ENCODE measurements at places on chromosomes 12 and 14.

DNA sequence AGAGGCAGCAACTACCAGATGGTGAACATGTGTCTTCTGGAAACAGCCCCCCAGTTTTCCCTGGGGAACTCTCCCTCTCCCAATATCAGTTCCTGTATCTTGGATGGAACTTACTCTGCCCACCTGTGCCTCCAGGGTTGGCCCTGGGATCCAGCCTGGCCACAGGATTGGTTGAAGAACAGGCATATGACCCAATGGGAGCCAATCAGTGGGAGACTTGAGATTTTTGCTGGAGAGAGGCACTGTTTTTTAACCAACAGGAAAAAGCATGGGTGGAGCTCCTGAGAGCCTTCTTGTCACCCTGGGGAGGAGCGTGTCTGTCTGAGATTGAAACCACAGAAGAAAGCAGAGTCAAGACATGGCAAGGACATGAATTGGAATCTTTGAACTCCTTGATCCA, 33.6 kb upstream of the COX6A1 start:
- DNase-seq = no peak

DNA sequence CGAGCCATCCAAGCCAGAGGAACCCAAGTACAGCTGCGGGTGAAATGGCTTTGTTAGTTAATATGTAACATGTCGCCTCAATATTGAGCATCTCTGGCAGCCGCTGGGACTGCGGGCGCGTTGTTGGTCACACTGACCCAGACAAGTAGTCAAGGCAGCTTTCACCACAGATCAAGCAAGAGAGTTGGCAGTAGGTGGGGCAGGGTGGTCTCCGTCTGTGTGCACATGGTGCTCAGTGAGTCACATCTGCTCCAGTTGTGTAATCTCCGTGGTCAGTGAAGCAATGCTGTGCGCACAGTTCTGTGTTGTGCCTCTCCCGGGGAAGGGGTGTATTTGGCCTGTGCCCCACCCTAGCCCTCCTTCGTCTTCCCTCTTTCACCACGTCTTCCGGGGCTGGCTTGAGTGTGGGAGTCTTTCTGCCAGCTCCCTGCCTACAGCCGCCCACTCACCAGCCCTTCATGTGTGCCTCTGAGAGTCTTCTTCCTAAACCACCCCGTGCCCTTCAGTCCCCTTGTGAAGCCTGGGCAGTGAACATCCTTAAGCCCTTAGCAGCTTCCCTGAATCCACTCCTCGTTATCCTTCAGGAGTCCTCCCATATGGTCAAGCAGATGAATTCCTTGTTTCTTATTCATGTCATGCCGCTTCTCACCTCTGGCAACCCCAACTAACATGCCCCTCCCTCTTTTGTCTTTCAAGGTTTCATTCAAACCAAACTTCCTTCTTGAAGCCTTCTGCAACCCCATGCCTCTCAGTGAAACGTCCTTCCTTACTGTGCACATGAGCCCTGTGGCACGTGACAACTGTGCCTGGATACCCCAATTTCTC, 242.1 kb downstream of the CACNA1C start:
- DNase-seq = peak; percentile 81

DNA sequence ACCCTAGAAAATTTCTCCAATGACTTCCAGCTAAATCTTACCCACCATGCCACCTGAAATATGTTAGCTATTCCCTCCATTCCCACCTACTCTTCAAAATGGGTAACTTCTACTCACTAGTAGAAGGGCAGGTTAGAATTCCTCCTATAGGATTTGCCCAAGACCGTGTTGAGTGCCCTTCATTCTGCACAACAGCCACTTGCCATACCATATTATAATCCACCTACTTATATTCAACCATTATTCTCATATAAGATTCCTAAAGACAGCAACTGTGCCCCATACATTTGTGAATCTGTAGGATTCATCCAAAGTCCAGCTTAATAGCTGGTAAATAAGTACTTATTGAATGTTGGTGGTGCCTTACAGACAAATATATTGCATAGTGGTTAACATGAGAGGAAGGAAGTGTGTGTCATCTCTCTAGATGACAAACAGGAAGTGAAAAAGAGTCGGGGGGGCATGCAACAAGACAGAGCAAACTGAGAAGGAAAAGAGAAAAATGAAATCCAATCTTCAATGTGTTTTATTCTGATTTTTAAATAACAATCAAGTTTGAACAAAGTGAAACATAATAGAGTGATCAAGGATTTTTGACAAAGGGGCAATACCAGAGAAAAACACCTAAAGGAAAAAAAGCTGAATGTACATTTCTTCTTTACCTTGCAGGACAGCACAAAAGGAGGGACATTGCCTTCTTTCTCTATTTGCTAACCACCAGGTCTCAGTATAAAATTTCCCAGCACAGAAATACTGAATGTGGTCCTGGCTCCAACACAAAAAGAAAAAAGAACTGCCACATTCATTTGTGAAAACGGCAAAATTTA, 389.3 kb upstream of the USP15 start:
- DNase-seq = no peak

DNA sequence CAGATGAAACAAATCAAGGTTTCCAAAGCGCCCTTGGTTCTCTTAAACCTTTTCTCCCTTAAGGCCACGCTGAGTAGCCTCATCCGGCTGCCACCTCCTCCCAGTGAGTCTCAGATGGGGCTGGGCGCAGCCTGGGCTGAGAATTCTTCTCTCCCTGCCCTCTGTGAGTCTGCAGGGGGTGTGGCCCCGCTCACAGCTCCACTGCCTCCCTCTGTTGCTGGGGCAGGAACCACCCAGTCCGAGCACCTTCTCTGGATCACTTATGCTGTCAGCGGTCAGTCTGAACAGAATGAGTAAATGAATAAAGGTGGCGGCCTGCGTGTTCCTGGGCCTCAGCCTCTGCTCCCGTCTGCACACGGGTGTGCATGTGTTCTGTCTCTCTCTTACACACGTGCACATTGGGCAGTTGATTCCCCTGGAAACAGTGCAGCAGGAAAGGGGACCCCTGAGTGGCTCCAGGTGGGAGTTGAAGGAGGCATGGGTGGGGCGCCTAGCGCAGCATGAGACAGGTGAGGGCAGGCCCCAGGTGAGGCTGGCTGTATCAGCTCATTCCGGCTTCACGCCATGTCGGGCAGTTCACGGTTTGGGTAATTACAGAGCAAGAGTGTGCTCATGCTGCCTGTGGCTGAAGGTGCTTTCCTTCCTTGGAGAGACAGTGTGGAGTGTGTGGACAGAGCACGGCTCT, 4.3 kb downstream of the PAPLN start:
- DNase-seq = no peak

DNA sequence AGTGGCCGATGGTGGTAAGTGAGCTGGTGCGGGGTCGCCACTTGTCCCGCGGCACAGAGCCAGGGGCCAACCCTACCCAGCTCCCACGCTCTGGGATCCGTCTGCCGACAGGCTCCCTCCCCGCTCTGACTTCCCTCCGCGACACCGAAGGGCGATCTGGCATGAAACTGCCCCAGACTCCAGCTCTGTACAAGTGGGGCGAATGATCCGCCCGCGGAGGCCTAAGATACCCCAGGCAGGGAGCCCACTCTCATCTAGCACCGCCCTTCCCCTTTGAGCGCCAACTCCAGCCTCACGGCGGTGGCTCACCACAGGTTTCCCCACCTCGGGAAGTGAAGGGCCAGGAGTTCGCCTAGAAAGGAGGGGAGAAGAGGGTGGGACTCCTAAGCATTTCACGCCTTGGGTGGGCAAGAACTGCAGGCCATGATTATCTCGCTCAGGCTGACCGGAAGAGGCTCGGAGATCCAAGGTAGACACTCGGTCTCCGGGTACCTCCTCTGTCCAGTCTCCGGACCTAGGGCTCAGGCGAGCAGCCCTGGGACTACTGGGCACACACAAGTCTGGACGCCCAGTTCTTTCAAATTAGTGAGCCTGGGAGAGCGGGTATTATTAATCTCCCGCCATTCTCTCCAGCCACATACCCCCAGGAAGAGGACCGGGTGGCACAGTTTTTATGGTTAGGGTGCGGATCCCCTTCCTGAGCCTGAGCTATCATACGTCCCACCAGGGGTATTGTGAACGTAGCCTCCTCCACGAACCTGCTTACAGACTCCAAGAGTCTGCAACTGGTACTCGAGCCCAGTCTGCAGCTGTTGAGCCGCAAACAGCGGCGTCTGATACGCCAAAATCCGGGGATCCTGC, 849 bp downstream of the WNT1 start:
- DNase-seq = no peak

- DNase-seq = no peak
These were observed 121.6 kb upstream of the FGD4 start for GRCh38 chr12:32277774-32278173.

All from fibroblast of gingiva (primary cell).